Stimulated activated CD8-positive, alpha-beta memory T cell treated with anti-CD3 and anti-CD28 coated beads, Interleukin-4, amount 100 ng/mL, for 48 hours (primary cell): ENCODE measurements at places on chromosomes 16 and 17.

DNA sequence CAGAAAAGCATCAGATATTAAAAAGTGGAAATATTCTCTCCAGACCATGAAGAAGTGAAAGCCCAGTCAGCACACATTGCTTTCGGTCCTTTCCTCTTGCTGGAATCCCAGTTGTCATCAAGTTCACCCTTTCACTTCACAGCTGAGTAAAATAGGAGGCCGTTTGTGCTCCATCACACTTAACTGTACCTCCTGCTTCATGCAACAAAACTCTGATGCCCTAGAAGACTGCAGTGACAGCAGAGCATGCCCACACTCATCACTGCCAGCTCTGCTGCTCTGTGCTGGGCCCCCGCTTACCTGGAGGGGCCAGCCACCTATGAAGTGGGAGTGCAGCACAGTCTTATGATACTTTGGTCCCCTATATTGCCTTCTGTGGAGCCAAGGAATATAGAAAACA, 62.5 kb downstream of the N4BP1 start:
- DNase-seq = no peak

DNA sequence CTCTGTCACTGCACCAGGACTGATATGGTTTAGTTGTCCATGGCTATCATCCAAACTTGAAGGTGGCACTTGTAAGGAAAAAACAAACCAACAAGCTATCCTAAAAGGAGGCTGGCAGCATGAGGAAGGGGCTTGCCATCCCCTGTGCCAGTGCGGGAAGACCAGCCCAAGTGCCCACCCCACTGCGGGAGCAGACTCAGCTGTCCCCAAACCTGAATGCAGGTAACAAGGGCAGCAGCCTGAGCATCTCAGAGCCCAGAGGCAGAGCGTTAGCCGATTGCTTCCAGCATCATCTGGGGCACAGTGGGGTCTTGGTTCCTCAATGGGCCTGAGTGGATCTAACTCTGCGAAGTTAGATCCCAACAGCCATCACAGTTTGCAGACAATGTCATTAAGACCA, 29.2 kb upstream of the C16orf78 start:
- no peak for DNase-seq

DNA sequence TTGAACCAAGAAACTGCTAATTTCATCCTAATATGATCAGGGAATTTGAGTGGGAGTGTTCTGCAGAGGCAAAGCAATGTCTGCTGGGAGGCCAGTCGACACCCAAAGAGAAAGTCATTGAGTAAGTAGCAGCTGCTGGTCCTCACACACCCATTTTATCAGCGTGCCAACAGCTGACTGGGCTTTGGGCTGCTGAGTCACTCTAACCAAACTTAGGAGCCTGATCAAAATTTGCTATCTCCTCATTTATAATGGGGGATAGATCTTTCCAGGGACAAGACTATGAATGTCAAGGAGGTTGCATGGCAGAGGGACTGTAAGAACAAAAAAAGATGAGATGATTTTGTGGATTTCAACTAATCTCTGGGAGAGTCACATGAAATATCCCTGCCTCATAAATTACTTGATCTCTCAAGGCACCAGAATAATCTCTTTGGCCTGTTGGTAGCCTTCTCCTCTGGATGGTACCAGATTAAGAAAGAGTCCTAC, 32.9 kb downstream of the CPSF4L start:
- peak; percentile 33 for DNase-seq

DNA sequence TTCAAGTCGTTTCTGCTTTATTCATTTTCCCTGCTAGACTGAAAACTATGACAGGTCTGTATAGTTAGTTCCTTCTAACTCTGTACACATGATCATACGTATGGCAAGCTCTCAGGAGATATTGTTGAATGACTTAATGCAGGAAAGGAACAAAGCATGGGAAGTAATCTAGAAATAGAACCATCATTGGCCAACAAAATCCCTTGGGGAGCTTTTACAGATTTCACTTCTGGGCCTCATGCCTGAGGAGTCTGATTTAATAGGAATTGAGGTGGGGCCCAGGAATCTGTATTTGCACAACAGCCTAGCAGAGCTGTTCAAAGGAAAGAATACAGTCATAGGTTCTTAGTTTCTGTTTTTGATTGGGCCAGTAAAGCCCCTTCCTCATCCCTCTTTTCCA, 229.2 kb downstream of the MAP2K6 start:
- no peak for DNase-seq

- DNase-seq = no peak
Measured at GRCh38 chr17:66330646-66331037, 28.2 kb downstream of the PRKCA start.

DNA sequence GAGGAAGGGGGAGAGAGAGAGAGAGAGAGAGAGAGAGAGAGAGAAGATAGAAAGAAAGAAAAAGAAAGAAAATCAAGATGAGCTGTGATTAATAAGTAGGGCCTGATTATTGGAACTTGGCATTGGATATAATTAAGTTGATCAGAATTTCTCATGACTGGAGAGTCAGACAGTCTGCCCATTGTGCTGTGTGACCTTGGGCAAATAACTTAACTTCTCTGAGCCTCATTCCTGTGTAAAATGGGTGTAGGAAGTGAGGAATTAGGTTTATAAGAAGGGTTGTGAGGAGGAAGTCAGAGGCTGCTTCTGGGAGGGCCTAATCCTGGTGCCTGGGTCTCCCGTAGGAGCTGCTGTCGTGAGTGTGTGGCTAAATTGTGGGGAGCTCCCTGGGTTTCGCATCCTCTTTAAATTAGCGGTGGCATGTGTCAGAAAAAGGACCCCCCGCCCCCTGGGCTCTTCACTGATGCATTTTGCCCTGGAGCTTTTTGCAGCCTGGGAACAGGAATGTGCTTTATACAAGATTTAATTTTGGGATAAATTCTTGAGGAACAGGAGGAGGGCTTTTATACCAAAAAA, 76.0 kb downstream of the CMIP start:
- DNase-seq = no peak

- DNase-seq = no peak
Measured at GRCh38 chr17:57744195-57745170, 616 bp downstream of the CCDC182 start.

GRCh38 chr17:50027172-50027880, 28.6 kb upstream of the ITGA3 start:
- peak; percentile 38 for DNase-seq

- no peak for DNase-seq
Measured at GRCh38 chr17:38511150-38512108, 83.2 kb downstream of the ARHGAP23 start.

GRCh38 chr17:74780443-74781238, 4.5 kb upstream of the NAT9 start:
- no peak for DNase-seq

DNA sequence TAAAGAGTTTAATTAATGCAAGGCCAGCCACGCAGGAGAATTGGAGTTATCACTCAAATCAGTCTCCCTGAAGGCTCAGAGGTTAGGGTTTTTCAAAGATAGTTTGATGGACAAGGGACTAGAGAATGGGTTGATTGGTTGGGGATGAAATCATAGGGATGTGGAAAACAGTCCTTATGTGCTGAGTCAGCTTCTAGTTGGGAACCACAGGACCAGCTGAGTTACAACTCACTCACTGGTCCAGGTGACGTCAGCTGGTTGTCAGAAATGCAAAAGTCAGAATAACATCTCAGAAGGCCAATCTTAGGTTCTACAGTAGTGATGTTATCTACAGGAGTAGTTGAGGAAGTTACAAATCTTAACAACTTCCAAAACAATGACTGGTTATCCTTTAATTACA, 47.6 kb downstream of the CPD start:
- no peak for DNase-seq

GRCh38 chr16:86923656-86924055, 345.3 kb downstream of the FOXL1 start:
- no peak for DNase-seq

DNA sequence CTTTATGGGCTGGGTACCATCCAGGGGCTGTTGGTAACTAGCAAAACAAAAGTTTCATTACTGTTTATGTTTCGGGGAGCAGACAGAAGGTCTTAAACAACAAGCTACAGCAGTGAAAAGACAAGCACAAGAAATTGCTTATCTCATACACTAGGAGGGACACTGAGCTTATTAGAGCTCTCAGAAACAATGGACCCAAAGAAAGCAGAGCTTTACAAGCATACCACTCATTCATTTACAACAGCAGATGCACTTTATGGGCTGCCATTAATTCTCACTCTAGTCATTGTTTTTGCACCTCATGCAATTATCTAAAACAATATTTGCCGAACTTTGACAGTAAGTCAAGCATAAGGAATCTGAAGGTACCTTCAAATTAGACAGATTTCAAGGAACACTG, 10.0 kb downstream of the KRT16 start:
- DNase-seq = no peak

- no peak for DNase-seq
Measured at GRCh38 chr16:11681556-11681955, 13.3 kb downstream of the SNN start.

DNA sequence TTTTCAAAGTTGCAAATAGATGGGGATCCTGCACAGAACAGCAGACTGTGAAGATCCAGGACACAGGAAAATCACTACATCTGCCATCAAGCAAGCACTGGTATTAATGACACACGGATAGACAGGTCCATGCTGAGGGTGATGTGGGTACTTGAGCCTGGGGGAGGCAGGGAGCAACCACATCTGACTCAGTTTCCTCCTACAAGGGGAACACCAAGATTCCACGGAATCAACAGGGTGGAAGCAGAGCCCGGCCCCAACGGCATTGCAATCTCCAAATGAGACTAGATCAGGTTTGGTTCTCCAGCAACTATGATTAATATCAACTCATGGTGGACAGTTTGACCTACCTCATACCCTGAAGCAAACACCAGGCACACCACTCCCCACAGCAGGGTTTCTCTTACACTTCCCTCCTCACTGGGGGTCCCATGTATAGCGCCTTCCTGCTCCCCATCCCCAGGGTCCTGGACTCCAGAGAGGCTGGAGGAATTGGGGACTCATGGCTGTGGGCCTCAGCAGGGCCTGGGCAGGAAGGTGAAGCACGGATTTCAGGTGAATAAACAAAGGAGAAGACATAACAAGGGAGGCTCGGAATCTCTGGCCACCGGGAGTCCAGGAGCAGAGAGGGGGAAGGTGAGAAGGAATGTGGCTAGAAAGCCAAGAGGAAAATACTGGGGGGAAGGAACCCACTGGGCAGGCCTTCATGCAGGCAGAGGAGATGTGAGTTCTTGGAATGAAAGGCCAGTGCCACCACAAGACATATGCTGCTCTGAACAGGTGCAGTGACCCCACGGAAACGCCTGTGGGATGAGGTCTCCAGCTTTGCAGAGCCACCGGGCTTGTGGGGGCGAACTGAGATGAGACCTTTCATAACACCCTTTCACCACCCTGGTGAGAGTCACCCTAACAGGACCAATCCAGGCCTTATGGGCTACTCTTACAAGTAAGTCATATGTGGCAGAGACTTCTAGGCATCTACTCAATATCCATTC, 29.5 kb upstream of the PIK3R6 start:
- no peak for DNase-seq

DNA sequence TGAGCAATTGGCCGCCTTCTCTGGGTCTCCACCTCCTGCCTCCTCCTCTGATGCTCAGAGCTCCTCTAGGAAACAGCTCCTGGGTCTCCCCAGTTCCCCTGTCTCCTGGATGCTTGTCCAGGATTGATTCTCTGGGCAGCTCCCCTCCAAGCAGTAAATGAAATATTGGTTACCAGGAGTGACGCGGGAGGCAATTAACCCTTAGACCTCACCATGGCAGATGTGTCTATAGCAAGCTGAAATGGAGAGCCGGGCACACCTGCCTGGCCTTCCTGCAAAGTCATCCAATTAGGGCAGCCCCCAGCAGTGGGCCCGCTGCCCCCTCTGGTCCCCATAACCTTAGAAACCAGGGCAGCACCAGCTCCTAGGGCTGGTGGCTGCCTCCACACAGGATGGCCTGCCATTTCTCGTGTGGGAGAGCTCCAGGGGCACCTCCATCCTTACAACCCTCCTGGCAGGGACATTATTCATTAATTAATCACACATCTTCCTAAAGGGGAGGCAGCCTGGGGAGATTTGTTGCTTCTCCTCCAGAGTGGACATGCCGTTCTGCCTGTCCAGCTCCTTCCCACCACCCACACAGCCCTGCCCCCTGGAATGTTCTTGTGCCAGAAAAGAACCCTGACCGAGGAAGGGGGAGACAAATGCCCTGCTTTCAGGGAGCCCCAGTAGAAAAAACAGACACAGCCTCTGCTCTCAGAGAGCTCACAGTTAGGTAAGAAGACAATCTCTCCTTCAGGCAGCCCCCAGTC, 8.3 kb upstream of the KIF18B start:
- no peak for DNase-seq

- DNase-seq = no peak
Measured at GRCh38 chr16:13708347-13709120, 211.4 kb upstream of the ERCC4 start.

GRCh38 chr16:70527315-70527996, 3.8 kb downstream of the SF3B3 start:
- DNase-seq = no peak

- no peak for DNase-seq
Measured at GRCh38 chr17:345261-345660, 7.3 kb downstream of the RPH3AL start.

GRCh38 chr16:71811261-71811803, 2.7 kb upstream of the AP1G1 start:
- no peak for DNase-seq

DNA sequence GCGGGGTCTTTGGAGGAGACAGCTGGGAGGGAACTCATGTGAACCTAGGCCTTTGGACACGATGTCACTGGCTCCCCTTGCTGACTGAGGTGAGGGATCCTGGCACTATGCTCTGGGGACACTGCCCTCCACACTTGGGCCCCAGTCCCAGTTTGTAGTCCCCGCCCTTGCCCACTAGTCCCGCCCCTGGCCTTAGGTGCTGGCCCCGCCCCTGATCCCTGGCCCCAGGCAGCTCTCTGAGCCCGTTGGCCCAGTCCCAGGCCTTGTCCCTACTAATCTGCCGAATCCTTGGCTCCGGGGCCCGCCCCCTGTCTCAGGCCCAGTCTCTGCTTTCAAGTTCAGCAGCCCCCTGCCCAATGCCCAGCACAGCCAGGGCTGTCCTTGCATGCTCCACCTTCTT, 61.0 kb downstream of the SMPD3 start:
- DNase-seq = no peak

- no peak for DNase-seq
Measured at GRCh38 chr17:17691468-17692263, 10.4 kb downstream of the RAI1 start.

GRCh38 chr16:10405386-10405939, 19.6 kb downstream of the ATF7IP2 start:
- no peak for DNase-seq

GRCh38 chr16:65418435-65418834, 296.6 kb upstream of the CDH11 start:
- DNase-seq = no peak

DNA sequence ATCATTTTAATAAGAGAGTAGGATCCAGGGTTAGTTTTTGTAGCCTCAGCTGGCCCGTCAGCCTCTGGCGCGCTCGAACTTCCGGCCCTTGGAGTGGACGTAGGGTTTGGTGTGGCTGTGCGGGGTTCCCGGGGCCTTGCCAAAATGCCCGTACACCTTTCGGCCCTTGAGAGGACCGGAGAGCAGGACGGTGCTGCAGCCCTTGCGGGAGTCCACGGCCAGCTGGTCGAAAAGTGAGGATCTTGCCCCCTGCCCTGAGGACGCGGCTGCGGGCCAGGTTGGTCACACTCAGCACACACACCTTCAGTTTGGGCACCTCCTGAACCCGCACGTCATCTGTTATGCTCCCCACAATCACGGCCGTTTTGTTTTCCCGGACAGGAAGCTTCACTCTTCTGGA, 42.2 kb upstream of the CNTNAP4 start:
- DNase-seq = no peak

- no peak for DNase-seq
Measured at GRCh38 chr16:74868501-74868900, 93.9 kb upstream of the FA2H start.
